Pancreas (tissue), 10 donors: ENCODE measurements at places on chromosomes 12 and 14. TPM values are rescaled to one million over a fixed set of nuclear protein-coding genes. Genes with fewer than 3 reads are reported as not detected.

UBC gene
- total RNA-seq, result 495 TPM

B3GNT4 gene
- total RNA-seq, result 0.09 TPM

MYH6 gene
- total RNA-seq, result 0.16 TPM

AMIGO2 gene
- 2.2 TPM for total RNA-seq

MON2 gene
- total RNA-seq, result 29.2 TPM

LIN7A gene
- 0.78 TPM for total RNA-seq

MLXIP gene
- total RNA-seq, result 55.1 TPM

SMIM41 gene
- not detected for total RNA-seq

CLEC2B gene
- total RNA-seq, result 1.2 TPM

KSR2 gene
- 1.1 TPM for total RNA-seq

- DNase-seq, result no peak
These were observed 452.8 kb downstream of the AACS start for GRCh38 chr12:125518074-125518473.

GRCh38 chr12:8145754-8146441, 10.9 kb upstream of the ZNF705A start:
- DNase-seq, result no peak

DNA sequence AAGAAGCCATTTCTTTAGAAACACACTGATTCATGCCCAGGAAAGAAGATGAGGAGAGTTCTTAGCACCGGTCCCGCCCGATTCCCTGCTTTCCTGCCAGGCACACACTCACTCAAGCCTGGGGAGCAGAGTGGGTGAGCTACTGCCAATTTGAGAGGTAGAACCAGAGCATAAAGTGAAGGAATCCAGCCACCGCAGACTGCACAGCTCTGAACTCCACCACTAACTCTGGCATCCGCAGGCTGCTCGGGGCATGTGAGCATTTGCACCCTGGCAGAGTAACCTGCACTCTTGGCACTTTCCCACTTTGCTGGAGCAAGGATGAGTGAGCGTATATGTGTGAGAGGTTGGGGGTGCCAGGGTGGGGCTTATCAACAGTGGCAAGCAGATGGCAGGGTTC, 4.0 kb upstream of the SYNDIG1L start:
- no peak for DNase-seq

DNA sequence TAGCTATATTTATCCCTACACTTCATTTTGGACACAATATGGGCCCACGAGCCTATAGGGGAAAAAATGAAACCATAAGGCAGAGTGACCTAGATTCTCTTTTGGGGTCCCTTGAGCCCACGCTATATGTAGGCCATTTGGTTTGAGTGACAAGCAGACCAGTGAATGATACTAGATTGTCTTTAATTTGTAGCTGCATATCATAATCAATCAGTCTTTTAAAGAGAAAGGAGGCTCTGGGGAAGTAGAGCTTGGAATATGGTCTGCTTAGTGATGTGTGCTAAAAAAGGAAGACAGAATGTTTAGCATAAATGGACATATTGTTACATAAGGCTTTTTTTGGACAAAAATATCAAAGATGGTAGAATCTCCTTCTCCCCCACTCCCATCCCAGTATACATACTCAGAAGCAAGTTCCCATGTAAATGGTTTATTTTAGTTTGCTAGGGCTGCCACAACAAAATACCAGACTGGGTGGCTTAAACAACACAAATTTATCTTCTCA, 140.8 kb downstream of the CAPZA3 start:
- no peak for DNase-seq

GRCh38 chr12:29150462-29150861, 1.4 kb downstream of the FAR2 start:
- no peak for DNase-seq

- DNase-seq, result no peak
These were observed 45.5 kb downstream of the PRIMA1 start for GRCh38 chr14:93742761-93743160.

GRCh38 chr12:23217158-23217557, 592.2 kb downstream of the ETNK1 start:
- DNase-seq, result no peak

DNA sequence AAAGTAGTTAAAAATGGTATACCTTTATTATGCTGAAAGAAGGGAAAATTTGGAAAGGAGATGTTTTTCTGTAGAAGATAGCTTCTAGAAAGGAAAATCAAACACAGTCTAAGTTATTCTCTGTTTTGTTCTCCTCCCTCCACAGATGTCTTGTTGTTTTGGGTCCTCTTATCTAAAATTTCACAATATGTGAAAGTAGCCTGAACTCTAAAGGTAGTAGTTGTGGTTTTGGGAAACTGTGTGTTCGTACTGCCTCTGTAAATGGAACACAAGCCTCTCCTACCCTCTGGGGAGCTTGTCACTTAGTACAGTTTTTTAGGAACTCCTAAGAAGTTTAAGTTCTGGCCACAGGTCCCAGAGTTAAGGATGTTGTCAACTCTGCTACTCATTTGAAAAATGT, 112.6 kb downstream of the CRADD start:
- DNase-seq, result no peak

DNA sequence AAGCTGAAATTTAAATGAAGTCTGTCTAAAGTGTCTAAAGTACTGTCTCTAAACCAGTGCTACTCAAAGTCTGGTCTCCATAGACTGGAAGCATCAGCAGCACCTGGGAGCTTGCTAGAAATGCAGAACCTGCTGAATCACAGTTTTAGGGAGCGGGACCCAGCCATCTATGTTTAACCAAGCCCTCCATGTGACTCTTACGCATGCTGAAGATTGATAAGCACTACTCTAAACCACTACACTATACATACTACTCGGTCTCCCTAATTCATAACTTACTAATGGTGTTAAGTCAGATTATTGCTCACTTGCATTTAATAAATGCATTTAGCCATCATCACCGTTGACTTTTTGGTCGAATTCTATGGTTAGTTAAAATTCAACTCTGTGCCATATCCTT, 88.8 kb downstream of the SLC25A21 start:
- no peak for DNase-seq

- no peak for DNase-seq
These were observed 441.2 kb downstream of the BTG1 start for GRCh38 chr12:91704446-91704845.

- no peak for DNase-seq
These were observed 46.0 kb upstream of the STK38L start for GRCh38 chr12:27198036-27198435.

GRCh38 chr14:38873941-38874612, 229.0 kb downstream of the SEC23A start:
- no peak for DNase-seq

DNA sequence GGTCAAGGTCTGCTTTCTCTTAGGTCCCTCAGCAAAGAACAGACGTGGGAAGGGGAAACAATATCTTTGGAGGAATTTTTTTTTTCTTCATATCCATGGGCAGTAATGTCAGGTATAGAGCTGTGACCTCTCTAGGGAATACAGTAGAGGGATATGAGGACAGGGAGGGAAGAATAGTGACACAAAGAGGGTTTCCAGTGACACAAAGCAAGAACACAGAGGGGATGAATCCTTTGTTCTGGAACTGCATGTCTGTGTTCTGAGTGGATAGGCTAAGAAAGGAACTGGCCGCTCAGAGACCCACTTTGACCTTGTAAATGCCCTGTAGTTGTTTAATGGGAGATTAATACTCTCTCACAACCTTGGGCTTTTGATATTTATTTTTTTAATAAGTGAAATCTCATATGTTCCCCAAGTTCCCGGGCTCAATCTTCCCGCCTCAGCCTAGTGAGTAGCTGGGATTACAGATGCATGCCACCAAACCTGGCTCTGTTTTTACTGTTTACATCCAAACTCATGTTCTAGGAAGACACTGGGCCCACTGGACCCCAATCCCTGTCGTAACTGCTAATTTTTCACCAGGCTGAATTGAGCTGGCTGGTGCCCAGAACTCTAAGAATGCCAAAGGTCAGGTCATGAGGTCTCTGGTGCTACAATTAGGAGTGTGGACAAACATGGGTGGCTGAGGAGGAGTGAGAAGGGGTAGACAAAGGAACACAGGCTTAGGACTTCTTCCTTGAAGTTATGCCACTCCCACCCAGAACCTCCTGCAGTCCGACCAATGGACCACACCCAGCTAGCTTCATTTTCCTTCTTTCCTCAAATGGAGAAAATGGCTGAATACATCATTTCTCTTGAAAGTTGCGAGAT, 9.1 kb upstream of the PLEKHH1 start:
- DNase-seq, result no peak

GRCh38 chr14:75610834-75611233, 32.4 kb downstream of the FLVCR2 start:
- no peak for DNase-seq

DNA sequence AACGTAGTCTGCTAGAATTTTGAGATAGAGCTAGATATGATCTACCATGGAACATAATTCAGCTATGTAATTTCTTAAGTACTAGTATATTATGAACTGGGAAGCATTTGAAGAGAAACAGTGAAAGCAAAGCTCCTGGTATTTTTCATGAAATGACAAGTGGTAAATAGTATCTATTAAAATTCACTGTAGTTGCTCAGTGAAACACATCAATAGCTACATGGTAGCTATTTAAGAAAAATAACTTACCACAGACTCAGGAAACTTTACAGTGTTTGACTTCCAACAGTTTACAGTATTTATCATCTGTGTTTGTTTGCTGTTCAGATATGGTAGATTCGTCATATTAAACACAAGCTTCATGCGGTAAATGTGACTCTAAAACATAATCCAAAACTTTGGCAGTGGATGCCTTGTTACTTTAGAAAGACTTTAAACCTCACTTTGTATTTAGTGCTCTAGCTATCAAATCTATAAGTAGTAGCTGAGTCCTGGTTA, 25.2 kb downstream of the WNK1 start:
- DNase-seq, result no peak

DNA sequence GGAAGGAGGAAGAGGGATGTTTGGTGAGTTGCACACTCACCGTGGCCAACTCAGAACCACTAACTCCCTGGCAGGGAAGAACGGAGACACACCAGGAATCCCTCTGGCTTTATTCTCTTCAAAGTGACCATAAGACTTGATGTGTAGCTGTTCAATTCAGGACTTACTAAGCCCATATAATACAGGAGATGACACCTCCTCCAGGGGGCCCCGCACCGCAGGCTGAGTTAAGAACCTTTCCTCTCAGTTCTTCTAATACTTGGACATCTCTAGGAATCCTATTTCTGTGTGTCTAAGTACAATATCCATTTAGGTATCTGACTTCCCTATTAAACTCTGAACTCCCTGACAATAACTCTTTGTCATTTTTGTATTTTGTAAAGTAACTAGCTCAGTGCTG, 49.5 kb downstream of the DCAF4 start:
- no peak for DNase-seq

- no peak for DNase-seq
These were observed 536.4 kb upstream of the NOVA1 start for GRCh38 chr14:27134200-27134599.

DNA sequence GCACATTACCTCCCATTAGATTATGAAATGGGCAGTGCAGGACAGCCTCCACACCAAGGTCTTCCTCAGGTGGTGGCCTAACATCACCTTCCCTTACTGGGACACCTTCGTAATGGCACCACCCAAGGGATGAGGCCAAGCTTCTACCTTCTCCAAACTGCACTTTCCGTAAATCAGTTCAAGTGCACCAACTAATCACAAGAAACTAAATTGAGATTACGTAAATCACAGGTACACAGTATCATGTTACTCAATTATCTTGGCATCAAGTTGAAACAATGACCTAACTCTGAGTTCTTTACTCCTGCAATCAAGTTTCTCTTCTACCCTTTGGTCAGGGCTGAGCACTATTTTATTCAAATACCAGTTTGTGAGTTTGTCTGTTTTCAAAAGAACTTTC, 13.8 kb downstream of the SLC41A2 start:
- DNase-seq, result no peak

DNA sequence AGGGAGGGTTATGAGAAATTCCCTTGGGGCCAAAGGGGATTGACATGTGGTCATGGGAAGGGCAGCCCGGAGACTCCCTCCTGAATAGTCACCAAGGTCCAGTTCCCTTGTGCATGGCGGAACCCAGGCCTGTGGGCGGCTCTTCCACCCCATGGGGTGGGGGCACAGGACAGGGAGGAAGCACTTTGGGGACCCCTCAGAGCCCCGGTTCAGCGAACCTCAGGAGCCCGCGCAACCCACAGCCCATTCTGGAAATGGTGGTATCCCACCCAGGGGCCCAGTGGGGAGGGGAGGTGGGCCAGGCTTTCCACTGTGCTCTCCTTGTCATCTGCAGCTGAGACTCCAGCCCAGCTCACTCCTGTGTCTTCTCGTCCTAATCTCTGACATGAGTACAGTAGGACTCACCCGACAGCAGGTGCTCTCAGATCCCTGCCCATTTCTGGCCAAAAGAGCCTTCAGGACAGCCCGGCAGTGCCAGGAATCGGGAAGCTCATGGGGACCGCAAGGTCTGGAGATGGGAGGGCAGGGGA, 255.2 kb upstream of the SFSWAP start:
- no peak for DNase-seq

- no peak for DNase-seq
These were observed 164.4 kb upstream of the ALG10B start for GRCh38 chr12:38151991-38152700.

DNA sequence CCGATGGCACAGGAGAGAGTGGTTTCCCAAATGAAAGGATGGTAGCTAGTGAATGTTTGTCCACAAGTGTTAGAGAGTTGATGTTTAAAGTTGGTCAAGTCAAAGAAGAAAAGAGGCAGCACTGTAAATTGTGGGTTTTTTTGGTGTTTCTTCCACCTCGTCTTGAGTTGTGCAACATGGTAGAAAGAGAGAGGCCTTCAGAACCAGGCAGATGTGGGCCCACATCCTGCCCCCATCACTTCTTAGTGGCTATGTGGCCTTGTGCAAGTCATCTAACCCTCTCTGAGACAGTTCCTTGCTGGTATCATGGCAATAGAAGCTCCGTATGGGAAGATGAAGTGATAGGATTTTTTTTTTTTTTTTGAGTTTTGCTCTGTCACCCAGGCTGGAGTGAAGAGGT, 60.8 kb downstream of the NDUFA12 start:
- no peak for DNase-seq

- DNase-seq, result no peak
These were observed 433.8 kb upstream of the DCN start for GRCh38 chr12:91616416-91616815.

DNA sequence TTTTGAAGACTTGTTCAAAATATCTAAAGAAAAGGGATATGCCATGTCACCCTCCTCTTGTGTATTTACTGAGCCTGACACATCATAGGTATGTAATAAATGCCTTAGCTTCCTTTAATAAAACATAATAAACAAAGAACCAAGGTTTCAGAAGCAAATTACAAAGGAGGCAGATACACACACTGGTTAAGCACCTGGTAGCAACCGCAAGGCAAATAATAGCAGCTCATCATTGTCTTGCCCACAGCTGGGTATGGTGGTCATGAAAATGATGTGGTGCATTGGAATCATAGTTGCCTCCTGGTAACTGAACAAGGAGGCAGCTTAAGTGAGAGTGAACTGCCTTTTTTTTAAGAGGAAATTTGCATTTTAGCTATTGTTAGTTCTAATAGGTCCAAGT, 39.0 kb downstream of the PAX9 start:
- DNase-seq, result no peak

GRCh38 chr12:58025431-58025830, 84.1 kb downstream of the ATP23 start:
- DNase-seq, result no peak

- no peak for DNase-seq
These were observed 188.0 kb upstream of the SLC16A7 start for GRCh38 chr12:59407799-59408198.

- no peak for DNase-seq
These were observed 2.7 kb downstream of the APOLD1 start for GRCh38 chr12:12788131-12788530.

- DNase-seq, result no peak
These were observed 77.5 kb upstream of the ATP2A2 start for GRCh38 chr12:110203546-110203945.
